ENCODE measurements at places on chromosomes 1 and 21.

- DNase-seq = no peak
Observed at GRCh38 chr21:26815197-26815596, 30.0 kb downstream of the ADAMTS1 start.

DNA sequence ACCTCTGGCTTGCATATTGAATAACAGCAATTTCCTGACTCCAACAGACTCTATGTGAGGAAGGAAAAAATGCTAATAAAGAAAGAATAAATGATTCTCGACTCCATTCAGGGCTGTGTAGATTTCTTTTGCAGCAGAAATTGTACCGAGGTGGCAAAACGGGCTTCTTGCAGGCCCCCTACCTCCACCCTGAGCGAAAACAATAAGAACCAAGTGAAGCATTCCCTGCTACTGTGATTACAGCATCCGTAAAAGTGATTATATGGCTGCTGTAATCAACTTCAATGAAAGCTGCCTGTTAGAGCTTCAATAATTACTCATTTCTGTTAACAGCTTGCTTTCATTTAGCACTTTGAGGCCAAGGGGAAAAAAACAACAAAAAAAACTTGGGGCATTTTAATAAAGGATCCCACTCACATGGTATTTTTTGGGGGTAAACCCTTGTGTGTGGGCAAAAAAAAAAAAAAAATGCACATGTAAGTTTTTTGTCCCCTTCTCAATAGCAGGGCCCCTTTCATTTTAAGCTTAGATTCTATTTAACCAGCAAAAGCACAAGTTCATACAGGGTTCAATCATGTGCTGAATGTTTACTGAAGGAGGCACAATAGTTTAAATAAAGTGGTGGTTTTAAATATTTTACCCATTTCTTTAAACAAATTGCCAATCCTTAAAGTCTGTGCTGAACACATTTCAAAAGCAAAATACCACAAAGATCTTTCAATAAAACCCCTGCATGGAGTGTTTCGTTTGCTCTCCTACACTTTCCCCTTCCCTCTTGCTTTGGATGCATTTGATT, 271.6 kb downstream of the LMO4 start:
- no peak for DNase-seq

- peak; percentile 3 for DNase-seq
Observed at GRCh38 chr1:50474859-50475809, 51.9 kb upstream of the DMRTA2 start.

DNA sequence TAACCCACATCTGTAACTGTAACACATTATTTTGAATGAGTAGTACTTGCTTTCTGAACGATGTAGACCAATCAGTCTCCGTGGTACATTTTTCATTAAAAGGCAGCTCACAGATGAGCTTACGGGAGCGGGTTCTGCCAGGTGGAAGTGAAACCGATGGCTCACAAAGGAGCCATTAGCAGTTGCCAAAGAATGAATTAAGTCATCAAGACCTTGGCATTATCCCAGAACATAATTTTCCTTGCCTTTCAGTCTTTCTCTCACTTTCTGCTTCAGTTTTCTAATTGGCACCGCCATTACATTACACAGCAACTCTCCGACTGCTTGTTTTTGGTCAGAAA, 33.5 kb upstream of the UTS2 start:
- DNase-seq = peak; percentile 35

DNA sequence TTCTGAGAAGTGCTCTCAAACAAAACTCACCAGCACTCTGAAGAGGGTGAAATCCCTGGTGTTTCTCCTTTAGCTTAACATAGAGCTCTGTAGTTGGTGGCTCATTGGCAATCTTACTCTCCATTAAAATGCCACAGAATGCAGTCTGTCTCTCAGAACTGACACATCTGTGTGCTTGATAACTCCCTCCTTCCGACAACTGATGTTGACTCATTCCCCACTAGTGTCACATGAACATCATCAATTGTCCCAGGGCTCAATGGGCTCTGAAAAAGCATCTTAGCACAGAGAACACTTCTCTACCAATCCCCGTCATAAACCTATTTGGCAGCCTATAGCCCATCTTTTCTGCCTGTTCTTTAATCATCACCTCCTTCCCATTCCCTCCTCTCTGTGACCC, 133.2 kb upstream of the ZC3H11B start:
- DNase-seq = no peak

GRCh38 chr1:211335522-211336157, 9.0 kb downstream of the TRAF5 start:
- DNase-seq = no peak

DNA sequence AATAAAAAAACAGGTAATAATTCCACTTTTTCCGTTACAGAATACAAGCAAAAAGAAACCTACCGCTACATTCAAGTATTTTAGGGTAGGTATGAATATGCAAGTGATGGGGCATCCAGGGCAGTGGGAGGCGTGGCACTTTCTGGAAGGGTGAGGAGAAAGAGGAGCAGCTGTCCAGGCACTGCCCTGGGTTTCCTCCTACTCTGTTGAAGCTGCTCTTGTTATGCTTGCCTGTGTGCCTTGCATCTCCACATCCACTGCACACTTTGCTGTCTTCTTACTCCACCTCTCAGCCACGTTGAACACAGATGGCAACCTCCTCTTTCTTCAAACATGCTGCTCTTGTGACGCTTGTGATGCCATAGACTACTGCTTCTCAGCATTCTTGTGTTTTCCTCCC, 83.2 kb downstream of the RPE65 start:
- DNase-seq = no peak

DNA sequence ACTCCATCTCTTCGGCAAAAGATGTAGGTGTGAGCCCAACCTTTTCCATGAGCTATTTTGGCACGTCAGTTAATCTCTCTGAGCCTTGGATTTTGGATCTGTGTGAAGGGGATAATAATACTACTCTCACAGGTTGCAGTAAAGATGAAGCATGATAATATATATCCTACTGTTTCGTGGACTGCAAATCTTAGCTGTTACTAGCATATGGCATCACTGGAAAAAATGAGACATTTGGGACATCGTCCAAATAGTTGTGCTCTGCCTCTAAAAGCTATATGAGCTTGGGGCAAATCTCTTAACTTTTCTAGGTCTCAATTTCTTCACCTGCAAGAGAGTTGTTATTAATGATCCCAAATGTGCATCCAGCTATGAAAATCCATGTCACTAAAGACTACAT, 147.4 kb upstream of the ZRANB2 start:
- peak; percentile 10 for DNase-seq

GRCh38 chr1:87840767-87841166, 512.1 kb downstream of the LMO4 start:
- DNase-seq = no peak

DNA sequence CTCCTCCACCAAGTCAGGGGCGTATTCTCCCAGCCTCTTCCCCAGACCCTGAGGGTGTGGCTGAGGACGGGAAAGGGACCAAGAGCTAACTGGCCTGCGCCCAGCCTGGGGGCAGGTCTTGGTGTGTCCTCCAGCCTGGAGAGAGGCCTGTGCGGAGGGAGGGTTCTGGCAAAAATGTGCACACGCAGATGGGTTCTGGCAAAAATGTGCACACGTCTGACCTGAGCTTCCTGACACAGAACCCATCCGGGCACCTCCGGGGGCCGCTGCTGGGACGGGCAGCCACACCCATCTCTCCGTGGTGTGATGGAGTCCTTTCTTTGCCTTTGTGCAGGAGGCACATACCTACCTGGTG, 23.1 kb upstream of the PKP1 start:
- DNase-seq = peak; percentile 48

- DNase-seq = no peak
Observed at GRCh38 chr1:54223441-54224202, 23.7 kb downstream of the MRPL37 start.

DNA sequence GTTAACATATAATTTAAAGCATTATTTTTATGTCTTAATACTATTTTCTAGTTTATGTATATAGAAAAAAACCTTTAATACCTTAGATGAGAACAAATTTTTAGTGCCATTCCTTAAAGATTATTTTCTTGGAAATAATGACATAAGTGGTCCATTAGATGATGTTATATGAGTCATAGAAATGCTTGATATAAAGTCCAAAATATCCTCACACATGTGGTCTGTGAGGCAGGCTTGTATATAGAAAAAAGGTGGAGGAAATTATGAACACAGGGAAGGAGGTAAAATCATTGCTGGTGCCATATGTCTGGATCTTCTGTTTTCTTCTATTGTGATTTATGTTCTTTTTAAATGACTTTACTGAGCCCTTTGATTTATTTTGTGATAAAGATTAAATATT, 79.3 kb downstream of the MAP3K7CL start:
- DNase-seq = peak; percentile 49

DNA sequence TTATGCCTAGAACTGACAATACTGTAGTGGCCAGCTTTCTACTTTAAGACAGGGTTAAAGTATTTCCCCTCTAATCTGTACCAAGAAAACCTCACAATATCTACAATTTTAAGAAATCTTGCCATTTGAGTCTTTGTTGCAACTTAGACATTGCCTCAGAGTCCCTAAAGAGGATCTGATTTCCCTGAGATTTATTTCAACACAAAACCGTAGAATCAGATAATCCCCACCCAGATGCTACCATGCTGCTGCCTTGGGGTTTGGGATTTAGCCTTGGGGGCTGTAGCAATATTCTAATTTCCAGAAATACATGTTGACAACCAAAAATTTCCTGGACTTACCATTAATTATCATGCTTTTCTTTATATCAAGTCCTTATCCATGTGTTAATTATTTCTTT, 50.3 kb upstream of the DENND1B start:
- no peak for DNase-seq

GRCh38 chr1:19370453-19371170, 58.5 kb downstream of the SLC66A1 start:
- no peak for DNase-seq

DNA sequence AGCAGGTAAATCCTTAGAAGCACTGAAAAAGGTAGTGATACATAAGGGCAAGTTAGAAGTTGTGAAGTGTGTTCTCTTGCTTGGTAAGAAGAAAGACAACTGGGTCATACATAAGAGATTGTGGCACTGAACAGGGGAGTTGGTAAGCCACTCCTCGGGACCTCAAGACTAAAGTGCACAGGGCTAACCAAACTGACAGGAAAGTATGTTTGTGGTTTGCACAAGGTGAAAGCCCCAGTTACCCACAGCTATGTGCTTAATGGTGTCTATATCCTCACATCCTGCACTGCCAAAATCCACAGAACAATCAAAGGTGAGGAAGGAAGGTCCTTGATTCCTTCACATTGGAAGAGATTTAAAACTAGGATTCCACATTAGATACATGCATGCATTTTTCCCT, 276.5 kb downstream of the DNM3 start:
- DNase-seq = no peak

- no peak for DNase-seq
Observed at GRCh38 chr1:53662169-53662568, 76.8 kb downstream of the GLIS1 start.

DNA sequence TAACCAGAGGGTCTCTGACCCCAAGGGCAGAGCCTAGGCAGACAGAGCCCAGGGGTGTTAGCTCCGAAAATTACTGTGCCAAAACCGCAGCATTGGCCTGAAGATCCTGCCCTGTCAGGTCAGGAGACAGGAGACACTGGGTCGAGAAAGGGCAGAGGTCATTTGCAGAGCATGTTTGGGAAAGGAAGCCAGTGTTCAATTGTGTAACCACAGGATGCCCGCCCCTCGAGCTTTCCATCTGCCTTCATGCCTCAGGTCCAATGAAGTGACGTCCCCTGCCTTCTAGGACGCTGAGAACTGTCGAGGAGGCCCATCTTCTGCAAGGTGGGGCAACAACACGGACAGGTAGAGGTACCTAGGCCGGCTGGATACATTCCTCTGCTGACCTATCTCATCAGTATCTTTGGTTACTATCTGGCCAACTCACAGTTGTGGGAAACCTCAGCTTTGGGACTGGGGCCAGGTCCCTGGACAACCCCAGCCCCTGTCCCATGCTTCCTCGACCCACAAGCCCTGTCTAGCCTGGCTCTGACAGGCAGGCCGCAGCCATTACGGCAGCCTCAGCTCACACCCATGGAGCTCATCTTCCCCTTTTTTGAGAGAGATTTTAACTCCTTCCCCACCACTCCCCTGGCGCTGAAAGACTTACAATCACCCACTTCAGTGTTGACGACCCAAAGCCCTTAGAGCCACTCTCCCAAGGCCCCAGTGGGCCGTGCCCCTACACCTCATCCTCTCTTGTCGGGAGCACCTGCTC, 1.3 kb downstream of the ARL8A start:
- peak; percentile 20 for DNase-seq

DNA sequence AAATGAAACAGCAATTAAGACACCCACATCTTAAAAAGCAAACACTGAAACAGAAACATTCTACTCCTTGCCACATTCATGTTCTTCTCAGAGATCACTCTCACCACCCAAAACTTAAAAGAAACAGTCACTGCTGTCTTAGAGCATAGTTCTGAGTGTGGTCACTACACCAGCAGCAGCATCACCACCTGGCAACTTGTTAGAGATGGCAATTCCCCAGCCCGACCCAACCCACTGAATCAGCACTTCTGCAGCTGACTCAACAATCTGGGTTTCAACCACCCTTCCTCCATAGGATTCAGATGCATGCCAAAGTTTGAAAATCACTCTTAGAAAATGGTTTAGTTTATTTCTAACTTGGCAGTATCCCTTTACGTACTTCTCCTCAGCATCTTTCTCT, 126.1 kb downstream of the CDC42BPA start:
- DNase-seq = peak; percentile 98

- no peak for DNase-seq
Observed at GRCh38 chr1:26743426-26744059, 44.2 kb upstream of the PIGV start.

GRCh38 chr1:1039145-1039910, 19.4 kb downstream of the AGRN start:
- no peak for DNase-seq

- DNase-seq = no peak
Observed at GRCh38 chr21:41067709-41068108, 100.3 kb upstream of the BACE2 start.

- DNase-seq = no peak
Observed at GRCh38 chr1:202155478-202156021, 4.9 kb downstream of the PTPN7 start.

- DNase-seq = no peak
Observed at GRCh38 chr1:25051906-25052305, 121.8 kb upstream of the RUNX3 start.

- DNase-seq = no peak
Observed at GRCh38 chr1:29756901-29757725, 520.8 kb downstream of the PTPRU start.

- DNase-seq = no peak
Observed at GRCh38 chr1:44820328-44821239, 12.3 kb downstream of the BTBD19 start.

GRCh38 chr1:154666051-154666790, 58.2 kb upstream of the ADAR start:
- no peak for DNase-seq

DNA sequence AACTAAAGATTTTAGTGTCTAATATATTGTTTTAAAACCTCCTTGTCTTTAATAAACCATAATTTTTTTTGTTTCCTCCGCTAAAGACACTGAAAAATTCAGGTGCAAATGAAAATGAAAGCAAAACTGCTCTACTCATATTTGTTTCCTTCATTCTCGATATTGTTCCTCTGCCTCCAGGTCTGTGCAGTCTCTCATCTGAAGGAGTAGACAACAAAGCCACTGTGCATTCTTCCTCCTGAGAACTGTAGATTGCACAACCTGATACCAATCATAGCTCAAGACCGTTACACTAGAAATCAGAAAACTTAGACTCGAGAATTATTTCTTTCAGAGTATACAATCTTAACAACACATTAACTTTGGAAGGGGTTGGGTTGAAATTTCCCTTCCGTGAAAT, 373.1 kb upstream of the CXADR start:
- peak; percentile 41 for DNase-seq

Data from fibroblast of the aortic adventitia (primary cell).